H9 (cell line): ENCODE measurements at places on chromosomes 3 and 15.

DNA sequence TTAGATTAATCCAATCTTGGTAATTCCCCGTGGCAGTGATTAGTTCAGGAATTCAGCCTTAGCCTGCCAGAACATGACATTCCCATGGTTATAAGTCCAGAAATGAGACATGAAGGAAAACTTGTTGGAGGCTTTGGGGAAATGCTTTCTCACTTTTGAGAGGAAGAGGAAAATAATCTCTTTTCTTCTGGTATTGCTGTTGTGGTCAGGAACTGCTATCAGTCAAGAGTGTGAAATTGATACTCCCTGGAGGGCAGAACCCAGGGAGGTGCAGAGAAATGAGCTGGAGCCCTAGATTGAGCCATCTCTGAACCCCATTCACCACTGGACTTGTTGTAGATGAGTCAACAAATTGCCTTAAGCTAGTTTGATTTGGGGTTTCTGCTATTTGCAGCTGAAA lies 38.6 kb upstream of the APH1B start:
- no peak for DNase-seq

DNA sequence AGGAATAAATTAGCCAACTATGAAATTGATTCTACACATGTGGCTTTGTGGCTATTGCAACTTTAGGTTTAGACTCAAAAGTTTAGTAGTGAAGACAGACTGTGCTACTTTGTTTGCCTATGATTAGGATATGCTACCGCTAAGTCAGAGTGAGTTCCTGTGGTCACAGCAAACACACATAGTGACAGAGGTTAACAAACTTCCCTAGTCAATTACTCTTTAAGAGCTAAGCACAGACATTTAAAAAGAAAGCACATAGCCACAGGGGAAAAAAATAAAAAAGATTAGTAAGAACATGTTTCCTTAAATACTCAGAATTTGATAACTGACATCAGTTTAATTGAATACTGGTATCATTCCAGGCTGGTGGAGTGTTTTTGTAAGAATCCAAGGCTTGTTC lies 207.1 kb downstream of the GBE1 start:
- DNase-seq, result no peak

- no peak for DNase-seq
Measured at GRCh38 chr3:30308131-30308530, 298.3 kb upstream of the TGFBR2 start.

DNA sequence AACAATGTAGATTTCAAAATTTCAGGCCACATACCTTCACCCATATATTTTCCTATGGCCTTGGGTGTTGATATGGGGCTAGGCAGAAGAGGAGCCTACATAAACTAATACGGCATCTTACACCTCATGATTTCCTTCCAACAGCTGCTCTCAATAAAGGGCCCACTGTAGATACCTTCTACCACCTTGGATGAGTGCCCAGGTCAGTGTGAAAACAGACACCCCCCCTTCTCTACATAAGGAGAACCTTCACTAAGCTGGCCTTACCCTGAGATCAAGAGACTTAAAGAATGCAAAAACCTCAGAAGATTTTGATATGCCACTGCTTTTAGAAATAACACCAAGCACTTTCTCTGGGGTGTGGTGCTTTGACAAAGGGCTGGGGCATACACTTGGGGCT lies 42.7 kb downstream of the SH3BP5 start:
- no peak for DNase-seq

- no peak for DNase-seq
Measured at GRCh38 chr3:197424266-197424665, 125.9 kb upstream of the DLG1 start.

- DNase-seq, result no peak
Measured at GRCh38 chr3:21936207-21936606, 185.2 kb upstream of the ZNF385D start.

DNA sequence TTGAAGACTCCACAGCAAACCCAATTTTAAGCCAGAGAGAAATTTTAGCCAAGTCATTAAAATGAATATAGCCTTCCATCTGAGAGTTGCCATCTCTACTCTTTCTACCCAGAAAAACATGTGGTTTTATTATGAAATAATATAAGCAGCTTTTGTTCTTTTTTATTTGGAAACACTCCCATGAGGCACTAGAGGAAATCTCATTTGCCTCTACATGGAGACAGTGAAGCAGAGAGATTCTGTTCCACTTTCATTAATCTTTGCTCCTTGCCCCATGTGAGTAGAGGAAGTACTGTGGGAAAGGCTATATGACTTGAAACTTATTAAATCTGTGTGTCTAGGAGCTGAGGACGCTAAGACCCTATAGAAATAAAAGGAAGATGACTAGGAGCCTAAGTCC lies 111.1 kb downstream of the P3H2 start:
- no peak for DNase-seq

GRCh38 chr3:161879470-161879869 lies 382.9 kb downstream of the OTOL1 start:
- no peak for DNase-seq

- DNase-seq, result no peak
Measured at GRCh38 chr3:184874709-184875644, 63.0 kb downstream of the VPS8 start.

- no peak for DNase-seq
Measured at GRCh38 chr3:122101646-122102045, 46.5 kb downstream of the CD86 start.

- no peak for DNase-seq
Measured at GRCh38 chr15:72242775-72243370, 11.9 kb upstream of the PKM start.

GRCh38 chr3:182514236-182514964 lies 278.9 kb upstream of the ATP11B start:
- no peak for DNase-seq

DNA sequence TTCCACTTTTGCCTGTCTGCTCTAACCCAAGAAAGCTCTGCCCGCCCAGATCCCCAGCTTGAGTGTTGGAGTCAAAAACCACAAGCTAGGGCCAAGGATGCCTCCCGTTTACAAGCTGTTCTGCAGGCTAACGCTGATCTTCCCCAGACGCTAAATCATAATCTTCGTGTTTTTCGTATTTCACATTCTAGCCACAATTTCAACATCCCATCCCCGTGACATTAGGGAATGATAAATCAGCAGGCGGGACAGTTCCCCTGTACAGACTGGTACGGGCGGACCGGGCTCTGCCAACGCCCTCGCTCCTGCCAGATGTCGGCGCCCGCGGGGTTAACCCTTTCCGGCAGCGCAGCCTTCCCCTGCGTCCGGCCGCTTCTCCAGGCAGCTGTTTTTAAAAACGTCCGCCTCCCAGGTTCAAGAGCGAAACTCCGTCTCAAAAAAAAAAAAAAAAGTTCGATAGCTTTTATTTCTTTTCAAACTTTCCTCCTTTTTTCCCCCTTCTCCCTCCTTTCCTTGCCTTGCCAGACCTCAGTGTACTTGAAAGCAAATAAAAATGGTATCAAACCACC lies 81.0 kb upstream of the BNC1 start:
- DNase-seq, result peak; percentile 51

DNA sequence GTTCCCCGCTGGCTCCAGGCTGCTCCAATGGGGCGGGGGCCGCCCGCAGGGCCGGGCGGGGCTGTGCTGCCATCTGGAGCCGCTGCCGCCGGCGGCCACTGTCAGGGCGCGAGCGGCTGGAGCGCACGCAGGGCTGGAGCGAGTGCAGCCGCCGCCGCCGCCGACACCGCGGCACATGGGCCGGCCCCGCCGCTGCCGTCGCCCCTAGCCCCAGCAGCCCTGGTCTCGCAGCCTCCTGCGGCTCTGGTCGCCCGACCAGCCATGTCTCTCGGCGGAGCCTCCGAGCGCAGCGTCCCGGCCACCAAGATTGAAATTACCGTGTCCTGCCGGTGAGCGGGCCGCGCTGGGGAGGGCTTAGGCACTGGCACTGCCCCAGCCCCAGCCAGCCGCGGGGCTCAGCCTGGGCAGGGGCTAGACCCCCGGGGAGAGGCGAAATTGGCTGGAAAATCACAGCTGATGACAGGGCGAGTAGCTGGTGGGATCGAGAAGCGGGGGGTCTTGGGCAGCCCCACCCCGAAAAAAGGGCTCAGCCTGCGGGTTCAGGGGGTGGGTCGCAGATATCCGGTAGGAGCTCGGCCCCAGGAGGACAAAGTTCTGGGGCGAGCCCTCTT lies at the start of gene CPNE9:
Gene CPNE9, plus strand, starts transcription at position 98 of the 611 bp plus-strand sequence. Its CDS starts 164 bp downstream, at position 262.
- DNase-seq, result peak; percentile 41

GRCh38 chr15:31049682-31050615 lies 51.6 kb downstream of the TRPM1 start:
- DNase-seq, result no peak
